NCI-H1436 treated with DMSO at 0.1 percent for 48 hours (cell line): ENCODE measurements at places on chromosomes 3 and 15.

DNA sequence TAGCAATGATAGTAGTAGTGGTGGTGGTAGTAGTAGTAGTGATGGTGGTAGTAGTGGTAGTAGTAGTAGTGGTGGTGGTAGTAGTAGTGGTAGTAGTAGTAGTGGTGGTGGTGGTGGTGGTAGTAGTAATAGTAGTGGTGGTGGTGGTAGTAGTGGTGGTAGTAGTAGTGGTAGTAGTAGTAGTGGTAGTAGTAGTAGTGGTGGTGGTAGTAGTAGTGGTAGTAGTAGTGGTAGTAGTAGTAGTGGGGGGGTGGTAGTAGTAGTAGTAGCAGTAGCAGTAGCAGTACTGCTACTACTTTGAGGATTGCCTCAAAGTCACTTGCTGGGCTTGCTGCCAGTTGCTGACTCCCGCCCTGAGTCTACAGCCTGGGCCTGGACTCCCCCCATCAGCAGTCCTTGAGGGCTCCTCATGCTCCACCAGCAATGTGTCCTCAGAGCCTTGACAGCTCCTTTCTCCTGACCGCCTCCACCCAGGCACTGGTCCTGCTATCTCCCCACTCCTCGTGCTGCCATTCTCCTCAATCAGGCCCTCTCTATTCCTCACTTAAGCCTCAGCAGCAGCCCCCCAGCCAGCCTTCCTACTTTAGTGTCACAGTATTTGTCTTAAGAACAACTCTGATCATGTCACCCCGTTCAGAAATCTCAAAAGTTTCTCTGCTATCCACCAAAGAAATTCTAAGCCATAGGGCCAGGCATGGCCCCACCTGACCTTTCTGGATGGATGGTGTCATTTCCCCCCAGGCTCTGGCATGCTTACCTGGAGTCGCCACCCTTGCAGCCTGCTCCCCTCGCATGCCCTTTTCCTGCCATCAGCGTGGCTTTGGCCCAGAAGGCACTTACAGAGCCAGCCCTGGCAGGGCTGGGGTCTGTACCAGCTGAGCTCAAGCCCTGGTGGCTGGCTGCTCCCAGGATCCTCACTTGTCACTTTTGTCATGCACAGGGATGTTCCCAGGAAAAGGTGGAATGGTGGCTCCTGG, 45.6 kb downstream of the DLEC1 start:
- DNase-seq: no peak

- no peak for DNase-seq
These were observed 4.4 kb downstream of the PCOLCE2 start for GRCh38 chr3:142884531-142884930.

DNA sequence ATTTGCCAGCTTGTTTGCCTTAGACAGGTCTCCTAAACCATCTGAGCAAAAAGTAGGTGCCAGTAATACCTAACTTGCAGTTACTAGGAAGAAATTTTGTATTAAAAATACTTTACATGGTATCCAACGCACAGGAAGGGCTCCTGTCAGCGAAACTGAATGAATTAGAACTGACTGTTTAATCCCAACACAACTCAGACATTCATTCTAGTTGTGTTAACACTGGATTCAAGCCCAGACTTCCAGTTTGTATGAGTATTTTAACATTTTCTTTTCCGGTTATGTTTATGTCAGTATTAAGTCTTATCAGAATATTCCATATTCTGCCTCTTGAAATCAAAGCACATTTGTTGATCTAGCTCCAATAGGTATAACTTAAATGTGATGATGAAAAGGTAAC, 82.0 kb upstream of the SOX2 start:
- no peak for DNase-seq

DNA sequence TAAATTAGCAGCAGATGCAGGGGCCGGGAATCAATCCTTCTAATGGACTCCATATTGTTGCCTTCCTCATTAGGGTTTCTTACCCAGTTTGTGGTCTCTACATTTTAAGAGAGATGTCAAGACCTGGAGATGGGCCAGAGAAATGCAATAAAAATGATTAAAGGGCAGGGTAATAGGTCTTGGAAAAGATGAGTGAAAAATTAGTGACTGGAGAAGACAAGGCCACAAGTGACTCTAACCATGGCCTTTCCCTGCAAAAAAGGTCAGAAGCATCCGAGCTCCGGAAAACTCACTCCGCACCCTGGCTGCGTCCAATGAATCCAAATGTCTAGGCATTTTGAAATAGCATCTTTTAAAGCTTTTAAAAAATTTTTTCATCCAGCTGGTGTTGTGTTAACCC, 152.8 kb downstream of the ARRDC4 start:
- DNase-seq: no peak

- DNase-seq: no peak
These were observed 102.5 kb downstream of the PDCD6IP start for GRCh38 chr3:33900809-33901505.

DNA sequence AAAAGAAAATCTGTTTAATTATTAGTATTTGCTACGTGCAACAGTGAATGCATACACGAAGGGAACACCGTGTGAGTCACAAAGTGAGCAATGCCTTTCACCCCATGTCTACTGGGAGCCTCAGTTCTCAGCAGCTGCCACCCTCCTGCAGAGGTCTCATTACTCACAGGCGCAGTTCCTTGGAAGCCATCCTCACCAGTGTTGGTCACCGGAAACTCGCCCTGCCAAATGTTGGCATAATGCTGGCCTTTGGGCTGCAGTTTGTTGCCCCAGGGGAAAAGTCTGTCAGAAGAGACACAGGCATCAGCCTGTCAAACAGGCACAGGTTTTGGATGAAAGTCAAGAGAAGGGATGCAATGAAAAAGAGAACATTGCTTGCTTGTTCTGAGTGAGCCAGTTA, 50.1 kb downstream of the SUMF1 start:
- no peak for DNase-seq

DNA sequence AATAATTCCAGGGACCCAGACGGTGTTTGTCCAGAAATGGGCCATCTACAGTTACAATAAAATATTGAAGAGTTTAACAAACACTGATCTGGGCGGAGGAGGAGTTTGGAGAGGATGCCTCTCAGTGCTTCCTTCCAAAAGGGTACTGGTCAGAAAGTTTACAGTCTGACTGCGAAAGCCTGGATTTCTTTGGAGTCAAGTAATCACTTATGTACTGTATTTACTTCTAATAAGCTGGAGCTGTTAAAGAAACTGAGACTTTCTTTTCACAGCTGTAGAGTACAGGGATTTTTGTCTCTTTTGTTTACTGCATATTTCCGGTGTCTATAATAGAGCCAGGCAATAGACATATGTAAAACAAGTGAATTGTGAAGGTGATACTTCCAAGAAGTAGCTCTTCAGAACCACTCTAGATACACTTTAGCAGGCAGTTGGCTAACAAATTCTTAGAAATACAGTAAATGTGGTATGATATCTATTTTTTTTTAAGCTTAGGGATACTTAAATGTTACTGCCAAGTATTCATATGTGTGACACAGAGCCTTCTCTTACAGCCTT, 22.1 kb upstream of the NEO1 start:
- DNase-seq: no peak

DNA sequence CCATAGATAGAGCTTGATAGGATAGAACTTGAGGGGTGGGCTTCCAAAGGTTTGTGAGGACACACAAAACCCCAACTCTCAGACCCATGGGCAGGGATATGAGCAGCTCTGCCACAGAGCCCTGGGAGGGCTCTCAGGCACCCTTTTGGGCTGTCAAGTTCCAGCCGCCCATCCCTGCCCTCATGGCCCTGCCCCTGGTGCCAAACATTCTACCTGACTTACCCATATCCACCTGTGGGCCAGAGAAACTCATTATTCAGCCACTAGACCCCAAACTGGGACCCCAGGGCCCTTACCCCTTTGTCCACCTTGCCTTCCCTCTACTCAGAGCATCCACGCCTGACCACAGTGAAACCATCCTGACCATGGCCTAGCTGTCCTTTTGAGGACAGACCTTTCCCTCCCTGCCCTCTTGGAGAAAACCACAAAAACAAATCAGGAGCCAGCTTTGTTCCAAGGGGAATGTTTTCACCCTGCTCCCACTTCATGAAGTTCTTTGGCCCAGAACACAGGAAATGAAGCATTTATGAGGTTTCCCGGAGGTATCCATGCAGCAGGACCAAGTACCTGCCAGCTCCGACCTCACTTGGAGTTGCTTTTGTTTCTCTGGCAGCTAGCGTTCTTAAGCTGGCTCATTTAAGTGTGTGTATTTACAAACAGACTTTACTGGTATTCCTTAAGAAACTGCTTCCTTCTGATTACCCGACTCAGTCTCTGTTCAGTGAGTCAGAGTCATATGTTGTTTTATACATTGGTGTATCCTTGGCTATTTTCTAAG, 34.2 kb upstream of the GALNT15 start:
- no peak for DNase-seq
